GM12891 (cell line): ENCODE measurements at places on chromosomes 3 and 15.

- DNase-seq = no peak
These were observed 55.6 kb downstream of the CCR3 start for GRCh38 chr3:46297658-46298423.

DNA sequence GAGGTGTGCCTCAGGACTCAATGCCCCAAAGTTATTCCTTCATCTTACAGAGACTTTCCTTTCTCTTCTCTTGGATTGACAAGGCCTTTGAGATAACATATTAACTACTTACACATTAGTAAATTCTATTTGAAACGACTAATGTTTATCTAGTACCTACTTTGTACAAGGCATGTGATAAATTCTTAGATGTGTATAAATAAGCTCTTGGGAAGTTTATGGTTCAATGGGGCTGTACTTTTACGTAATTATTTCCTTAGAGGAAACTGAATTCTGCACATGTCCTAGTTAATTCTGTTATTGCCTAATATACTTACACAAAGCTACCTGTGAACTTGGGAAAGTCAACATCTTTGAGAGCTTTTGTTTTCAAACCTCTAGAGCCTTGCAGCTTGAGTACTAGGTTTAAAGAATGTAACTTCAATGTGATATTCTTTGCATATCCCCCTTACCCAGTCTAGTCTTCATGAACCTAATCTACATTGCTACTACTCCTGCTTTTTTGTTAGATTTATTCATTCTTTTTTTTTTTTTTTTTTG lies 58.5 kb upstream of the RAP2B start:
- no peak for DNase-seq

DNA sequence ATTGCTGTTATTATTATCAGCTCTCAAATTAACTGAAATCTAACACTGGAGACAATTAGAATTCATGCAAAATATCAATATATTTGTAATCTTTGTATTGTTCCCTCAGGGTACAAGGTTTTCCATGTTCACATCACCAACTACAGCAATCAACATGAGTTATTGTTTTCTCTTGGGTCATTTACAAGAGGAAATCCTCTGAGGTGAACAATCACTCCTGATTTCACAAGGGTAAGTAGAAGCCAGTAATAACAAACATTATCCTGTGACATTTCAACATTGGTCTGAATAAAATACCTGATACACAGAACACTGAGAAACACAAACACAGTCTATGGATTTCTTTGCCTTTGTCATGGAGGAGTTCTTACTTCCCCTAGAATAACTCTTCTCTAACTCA lies 174.0 kb downstream of the SUCNR1 start:
- no peak for DNase-seq

DNA sequence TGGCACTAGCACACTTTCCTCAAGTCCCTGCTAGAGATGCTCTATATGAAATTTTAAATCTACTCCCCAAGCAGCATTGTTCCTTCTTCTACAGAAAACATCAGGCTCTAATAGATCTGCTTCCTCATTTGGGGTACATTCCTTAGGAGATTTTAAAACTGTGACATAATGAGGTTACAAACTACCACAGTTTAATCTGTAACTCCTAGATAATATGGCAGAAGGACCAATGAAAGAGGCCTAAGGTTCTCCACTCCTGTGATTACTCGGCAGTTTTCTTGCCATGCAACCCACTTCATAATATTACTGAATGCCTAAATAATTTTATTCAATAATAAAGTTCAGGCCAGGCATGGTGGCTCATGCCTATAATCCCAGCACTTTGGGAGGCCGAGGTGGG lies 16.1 kb downstream of the ZNF106 start:
- no peak for DNase-seq

DNA sequence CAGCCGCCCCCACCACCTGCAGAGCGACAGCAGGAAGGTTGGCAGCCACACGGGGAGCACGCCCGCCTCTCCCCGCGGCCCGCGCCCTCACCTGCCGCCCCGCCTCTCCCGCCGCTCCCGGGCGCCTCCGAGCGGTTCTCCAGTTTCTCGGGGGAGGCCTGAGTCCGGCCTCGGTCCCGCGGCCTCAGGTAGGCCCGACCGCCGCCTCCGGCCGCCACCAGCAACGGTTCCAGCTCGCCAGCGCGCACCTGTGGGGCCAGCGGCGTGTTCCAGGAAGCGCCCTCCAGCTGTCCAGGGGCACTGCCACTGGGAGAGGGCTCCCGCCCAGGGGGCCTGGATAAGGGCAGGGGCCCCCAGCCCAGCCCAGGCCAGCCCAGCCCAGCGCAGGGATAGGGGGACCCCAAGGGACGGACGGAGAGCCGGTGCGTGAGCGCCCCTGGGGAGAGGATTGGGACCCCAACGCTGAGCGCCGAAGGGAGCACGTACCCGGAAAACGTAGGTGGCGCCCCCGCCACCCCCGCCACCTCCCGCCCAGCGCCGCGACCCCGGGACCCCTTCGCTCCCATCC lies 2.2 kb downstream of the LTK start:
- no peak for DNase-seq

- DNase-seq = no peak
These were observed 12.0 kb downstream of the PLSCR1 start for GRCh38 chr3:146532406-146532805.

- DNase-seq = no peak
These were observed 228.1 kb upstream of the FEZF2 start for GRCh38 chr3:62601238-62602070.
